CD4-positive, alpha-beta T cell (primary cell): ENCODE measurements at places on chromosomes 13 and 19. TPM values are rescaled to one million over a fixed set of nuclear protein-coding genes. Genes with fewer than 3 reads are reported as not detected.

The ZNF98 gene
- total RNA-seq = not detected

The CLASRP gene
- 154 TPM for total RNA-seq

The IZUMO2 gene
- total RNA-seq = not detected

The SYNGR4 gene
- not detected for total RNA-seq

The LHB gene
- total RNA-seq = not detected

The ZNF611 gene
- total RNA-seq = 15.5 TPM

The KLK2 gene
- total RNA-seq = not detected

The LRRC8E gene
- not detected for total RNA-seq

The C5AR2 gene
- 0.19 TPM for total RNA-seq

The NLRP4 gene
- not detected for total RNA-seq

The NLRP11 gene
- not detected for total RNA-seq

The CD79A gene
- 3.7 TPM for total RNA-seq

The ZNF324 gene
- total RNA-seq = 24.3 TPM

The TJP3 gene
- 8.2 TPM for total RNA-seq

The SELENOV gene
- total RNA-seq = not detected

The EFNB2 gene
- 0.36 TPM for total RNA-seq

The TRPC4 gene
- total RNA-seq = not detected

The MBD3L3 gene
- not detected for total RNA-seq

The CDX2 gene
- not detected for total RNA-seq

The RASL11A gene
- total RNA-seq = 4.7 TPM

The ZNF726 gene
- 2.6 TPM for total RNA-seq

The LIM2 gene
- total RNA-seq = not detected

The STOML3 gene
- not detected for total RNA-seq

The DLL3 gene
- not detected for total RNA-seq
